ENCODE measurements at places on chromosomes 6 and 20. TPM values are rescaled to one million over a fixed set of nuclear protein-coding genes. Genes with fewer than 3 reads are reported as not detected.

Gene EBF4
- polyA plus RNA-seq: 49.1 TPM

Gene APOM
- polyA plus RNA-seq: 4.6 TPM

Gene ZC2HC1B
- polyA plus RNA-seq: not detected

Gene NRSN1
- polyA plus RNA-seq: 0.42 TPM

Gene ENPP1
- 1.8 TPM for polyA plus RNA-seq

Gene LHFPL5
- not detected for polyA plus RNA-seq

Gene CST5
- polyA plus RNA-seq: 0.25 TPM

DNA sequence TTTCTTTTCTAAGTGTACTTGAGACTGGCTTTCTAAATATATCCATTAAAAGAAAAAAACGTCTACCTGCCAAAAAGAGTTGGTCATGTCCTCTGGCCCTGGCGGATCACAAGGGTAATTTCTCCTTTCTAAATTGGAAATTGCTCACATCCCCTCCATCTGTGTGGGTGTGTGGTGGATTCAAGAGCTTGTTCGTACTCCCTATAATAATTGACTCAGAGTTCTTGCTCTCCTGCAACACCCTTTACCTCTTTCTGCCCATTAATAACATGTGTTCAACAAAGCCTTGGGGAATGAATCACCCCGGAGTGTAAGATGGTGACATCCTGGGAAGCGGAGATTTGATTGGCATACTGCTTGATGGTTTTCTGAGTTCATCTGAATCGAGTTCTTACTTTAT lies 263.8 kb downstream of the ALDH8A1 start:
- peaks cover 10% of the 10 kb centered on the region for H3K4me1 ChIP-seq
- no peak for DNase-seq
- H3K4me3 ChIP-seq: no peak overlapping the region
- no peak overlapping the region for H3K27ac ChIP-seq
- H3K27me3 ChIP-seq: no peaks in the 10 kb centered on the region
- H3K36me3 ChIP-seq: no peaks in the 10 kb centered on the region

DNA sequence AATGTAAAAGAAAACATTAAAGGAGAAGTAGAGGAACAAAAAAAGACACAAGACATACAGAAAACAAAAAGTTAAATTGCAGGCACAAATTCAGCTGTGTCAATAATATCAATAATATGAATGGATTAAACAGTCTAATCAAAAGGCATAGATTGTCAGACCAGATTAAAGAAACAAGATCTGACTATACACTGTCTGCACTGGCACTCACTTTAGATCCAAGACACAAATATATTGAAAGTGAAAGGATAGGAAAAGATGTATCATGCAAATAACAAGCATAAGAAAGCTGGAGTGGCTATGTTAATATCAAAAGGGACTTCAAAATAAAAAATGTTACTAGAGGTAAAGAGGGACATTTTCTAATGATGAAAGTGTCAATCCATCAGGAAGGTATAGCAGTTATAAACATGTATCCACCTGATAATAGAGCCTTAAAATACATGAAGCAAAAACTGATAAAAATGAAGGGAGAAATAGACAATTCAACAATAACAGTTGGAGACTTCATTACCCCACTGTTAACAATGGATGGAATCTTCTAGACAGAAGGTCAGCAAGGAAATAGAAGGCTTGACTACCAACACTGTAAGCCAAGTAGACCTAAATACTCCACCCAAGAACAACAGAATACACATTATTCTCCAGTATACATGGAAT lies 89.7 kb downstream of the HIVEP1 start:
- H3K4me1 ChIP-seq: no peaks in the 10 kb centered on the region
- H3K4me3 ChIP-seq: no peak overlapping the region
- no peak overlapping the region for H3K27ac ChIP-seq
- DNase-seq: no peak
- H3K36me3 ChIP-seq: no peaks in the 10 kb centered on the region

DNA sequence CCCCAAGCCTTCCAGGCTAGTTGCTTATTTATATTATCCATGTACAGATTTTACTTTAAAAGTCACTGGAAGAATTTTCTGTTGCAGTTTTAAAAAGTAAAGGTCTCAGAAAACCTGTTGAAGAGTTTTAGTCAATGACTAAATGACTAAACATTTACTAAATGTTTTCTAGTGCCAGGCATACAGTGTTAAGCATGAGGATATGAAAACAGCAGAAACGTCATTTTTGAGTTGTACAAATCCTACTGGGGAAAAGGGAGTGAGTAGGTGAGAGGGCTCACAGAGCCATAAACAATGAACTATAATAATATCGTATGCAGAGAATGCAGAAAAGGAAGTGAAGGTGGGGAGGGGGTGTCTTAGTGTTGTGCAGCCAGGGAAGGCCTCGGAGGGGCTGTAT lies 66.3 kb downstream of the MAN1A1 start:
- H3K27me3 ChIP-seq: no peaks in the 10 kb centered on the region
- H3K36me3 ChIP-seq: no peaks in the 10 kb centered on the region
- H3K4me3 ChIP-seq: no peak overlapping the region
- no peak overlapping the region for H3K27ac ChIP-seq
- no peaks in the 10 kb centered on the region for H3K4me1 ChIP-seq
- no peak for DNase-seq

DNA sequence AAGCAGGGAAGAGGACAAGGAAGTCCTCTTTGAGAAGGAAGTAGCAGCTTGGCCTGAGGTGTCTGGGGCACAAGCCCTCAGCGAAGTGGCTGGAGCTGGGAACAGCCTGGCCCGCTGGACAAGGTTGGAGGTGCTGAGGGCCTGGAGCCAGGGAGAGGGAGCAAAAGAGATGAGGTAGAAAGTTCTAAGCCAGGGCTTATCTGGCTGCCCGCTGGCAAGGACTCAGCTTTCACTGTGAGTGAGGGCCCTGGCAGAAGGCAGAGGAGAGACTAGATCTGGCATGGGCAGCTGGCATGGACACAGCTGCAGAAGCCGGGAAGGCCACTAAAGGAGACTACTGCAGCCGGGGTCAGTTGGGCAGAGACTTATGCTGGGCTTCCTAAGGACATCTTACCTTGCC lies 21.8 kb upstream of the PCMTD2 start:
- no peaks in the 10 kb centered on the region for H3K36me3 ChIP-seq
- no peak overlapping the region for H3K4me3 ChIP-seq
- no peaks in the 10 kb centered on the region for H3K4me1 ChIP-seq

DNA sequence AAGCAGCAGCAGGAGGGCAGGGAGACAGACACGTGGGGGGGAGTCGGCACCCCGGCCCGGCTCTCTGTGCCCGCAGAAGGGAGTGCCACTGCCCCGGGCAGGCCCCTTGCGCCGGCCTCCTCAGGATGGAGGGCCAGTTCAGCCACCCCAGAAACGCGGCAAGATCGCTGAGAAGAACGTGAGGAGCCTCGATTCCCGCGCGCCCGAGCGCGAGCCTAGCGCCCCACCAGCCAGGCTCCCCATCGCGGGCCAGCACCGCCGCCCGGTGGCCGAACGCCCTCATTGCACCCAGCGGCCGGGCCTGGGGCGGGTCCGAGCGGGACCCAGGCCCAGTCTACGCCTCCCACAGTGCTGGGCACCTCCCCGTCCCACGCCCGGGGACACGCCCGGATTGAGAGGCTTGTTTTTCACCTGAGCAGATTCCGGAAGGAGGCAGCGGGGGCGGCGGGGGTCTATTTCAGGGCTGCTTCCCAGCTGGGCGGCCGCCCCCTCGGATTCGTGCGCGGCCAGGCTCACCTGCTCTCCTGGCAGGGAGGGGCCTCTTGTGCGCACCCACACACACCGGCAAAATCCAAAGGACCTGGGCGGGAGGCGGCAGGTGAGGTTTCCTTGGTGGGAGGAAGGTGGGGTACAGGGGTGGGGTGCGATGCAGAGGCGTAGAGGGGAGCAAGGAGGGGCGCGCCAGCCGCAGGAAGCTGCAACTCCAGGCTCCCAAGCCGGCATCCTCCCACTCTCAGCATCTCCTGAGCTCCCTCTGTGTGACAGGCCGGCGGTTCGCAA lies 9.0 kb upstream of the GRM4 start:
- H3K4me3 ChIP-seq: no peak overlapping the region
- peaks cover 5% of the 10 kb centered on the region for H3K4me1 ChIP-seq
- H3K27ac ChIP-seq: no peak overlapping the region

GRCh38 chr20:45444050-45444449 lies 25.5 kb upstream of the WFDC2 start:
- DNase-seq: no peak
- no peak overlapping the region for H3K4me3 ChIP-seq
- H3K27me3 ChIP-seq: no peaks in the 10 kb centered on the region
- H3K4me1 ChIP-seq: no peaks in the 10 kb centered on the region
- no peak overlapping the region for H3K27ac ChIP-seq

- H3K27me3 ChIP-seq: no peaks in the 10 kb centered on the region
- H3K4me1 ChIP-seq: no peaks in the 10 kb centered on the region
These were observed 364.3 kb upstream of the ID4 start for GRCh38 chr6:19472850-19473249.

GRCh38 chr6:113739041-113739655 lies 118.0 kb upstream of the MARCKS start:
- no peaks in the 10 kb centered on the region for H3K27me3 ChIP-seq
- H3K4me1 ChIP-seq: no peaks in the 10 kb centered on the region
- H3K36me3 ChIP-seq: no peaks in the 10 kb centered on the region
- H3K27ac ChIP-seq: no peak overlapping the region

- peak overlapping the region; percentile 28 for H3K27ac ChIP-seq
- H3K4me1 ChIP-seq: no peaks in the 10 kb centered on the region
- H3K36me3 ChIP-seq: no peaks in the 10 kb centered on the region
- H3K27me3 ChIP-seq: no peaks in the 10 kb centered on the region
These were observed 284.8 kb downstream of the THBS2 start for GRCh38 chr6:168968801-168969200.

- no peak overlapping the region for H3K4me3 ChIP-seq
- H3K27ac ChIP-seq: no peak overlapping the region
- H3K4me1 ChIP-seq: no peaks in the 10 kb centered on the region
- no peak for DNase-seq
- no peaks in the 10 kb centered on the region for H3K36me3 ChIP-seq
- H3K27me3 ChIP-seq: no peaks in the 10 kb centered on the region
These were observed 35.8 kb downstream of the MEI4 start for GRCh38 chr6:77688649-77689048.

GRCh38 chr6:139442188-139442671 lies 67.8 kb upstream of the CITED2 start:
- H3K36me3 ChIP-seq: no peaks in the 10 kb centered on the region
- no peak overlapping the region for H3K4me3 ChIP-seq
- H3K4me1 ChIP-seq: peaks cover 15% of the 10 kb centered on the region

- no peaks in the 10 kb centered on the region for H3K4me1 ChIP-seq
- no peak for DNase-seq
- H3K36me3 ChIP-seq: no peaks in the 10 kb centered on the region
- no peaks in the 10 kb centered on the region for H3K27me3 ChIP-seq
These were observed 122.3 kb downstream of the BANF2 start for GRCh38 chr20:17822039-17822438.

DNA sequence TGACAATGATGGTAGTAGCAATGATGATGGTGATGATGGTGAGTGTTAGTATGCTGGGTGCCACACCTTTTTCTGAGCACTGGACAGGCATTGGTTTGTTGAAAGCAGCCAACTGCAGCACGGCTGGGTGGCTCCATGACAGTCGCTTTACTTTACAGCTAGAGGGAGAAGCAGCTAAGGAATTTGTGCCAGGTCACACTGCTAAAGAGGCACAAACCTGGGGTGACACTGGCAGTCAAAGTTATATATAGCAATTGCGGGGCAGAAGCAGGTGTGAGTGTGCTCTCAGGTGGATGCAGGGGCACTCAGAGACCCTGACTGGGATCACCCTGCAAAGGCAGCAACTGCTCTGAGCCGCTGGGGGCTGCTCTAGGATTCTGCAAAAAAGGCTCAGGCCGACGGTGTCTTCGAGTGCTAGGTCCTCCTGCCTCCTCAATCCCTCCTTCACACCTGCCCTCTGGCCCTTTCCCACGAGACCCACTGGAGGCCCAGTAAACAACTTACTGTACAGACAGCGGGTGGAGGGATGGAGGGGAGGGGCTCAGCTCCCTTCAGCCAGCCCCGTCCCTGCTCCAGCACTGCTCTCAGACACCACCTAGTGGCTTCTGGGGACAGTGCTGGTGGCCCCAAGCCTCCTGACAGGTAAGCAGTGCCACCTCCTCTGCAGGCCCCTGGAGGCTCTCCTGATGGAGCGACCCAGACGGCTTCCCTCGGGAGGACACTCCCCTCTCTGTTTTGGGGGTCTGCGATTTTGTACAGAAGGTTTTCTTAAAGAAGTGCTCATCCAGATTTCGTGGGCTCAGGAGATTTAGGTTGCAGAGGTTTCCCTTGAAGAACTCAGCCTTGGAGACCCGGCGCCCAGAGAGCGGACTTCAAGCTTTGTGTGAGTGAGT lies 4.4 kb upstream of the RPS21 start:
- no peak overlapping the region for H3K4me3 ChIP-seq
- H3K4me1 ChIP-seq: peaks cover 42% of the 10 kb centered on the region
- H3K27me3 ChIP-seq: no peaks in the 10 kb centered on the region

DNA sequence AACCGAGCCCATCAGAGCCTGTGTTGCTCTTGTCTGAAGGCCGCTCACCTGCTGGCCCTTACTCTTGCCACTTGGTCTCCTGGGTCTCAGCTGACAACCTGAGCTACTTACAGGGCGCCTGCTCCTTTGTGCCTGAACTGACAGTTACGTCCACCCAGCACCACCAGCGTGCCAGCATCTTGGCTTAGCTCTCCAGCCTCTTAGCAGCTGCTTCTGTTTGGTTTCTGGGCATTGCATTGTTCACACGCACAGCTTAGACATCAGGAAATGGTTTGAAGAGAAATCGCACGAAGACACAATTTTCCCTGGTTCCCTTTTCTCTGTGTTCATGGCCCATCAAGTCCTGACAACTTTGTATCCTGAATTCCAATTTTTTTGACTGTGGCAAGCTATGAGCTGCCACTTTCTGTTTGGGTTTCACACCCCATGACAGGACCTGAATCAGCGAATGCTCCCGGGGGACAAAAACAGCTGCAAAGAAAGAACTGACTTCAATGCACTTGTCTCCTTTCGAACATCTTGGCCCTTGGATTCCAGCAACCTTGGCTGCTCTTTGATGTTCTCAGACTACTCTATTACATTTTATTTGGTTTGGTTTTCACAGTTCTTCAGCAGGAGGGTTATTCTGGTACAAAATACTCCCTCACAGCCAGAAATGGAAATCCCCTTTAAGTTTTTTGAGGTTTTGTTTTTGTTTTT lies 45.2 kb upstream of the LY86 start:
- peaks cover 15% of the 10 kb centered on the region for H3K4me1 ChIP-seq
- no peaks in the 10 kb centered on the region for H3K36me3 ChIP-seq
- no peak for DNase-seq
- H3K4me3 ChIP-seq: no peak overlapping the region

GRCh38 chr6:30508890-30509736 lies 19.8 kb downstream of the HLA-E start:
- DNase-seq: no peak
- H3K27me3 ChIP-seq: no peaks in the 10 kb centered on the region
- H3K4me3 ChIP-seq: peak overlapping the region; percentile 7
- peaks cover 41% of the 10 kb centered on the region for H3K4me1 ChIP-seq

DNA sequence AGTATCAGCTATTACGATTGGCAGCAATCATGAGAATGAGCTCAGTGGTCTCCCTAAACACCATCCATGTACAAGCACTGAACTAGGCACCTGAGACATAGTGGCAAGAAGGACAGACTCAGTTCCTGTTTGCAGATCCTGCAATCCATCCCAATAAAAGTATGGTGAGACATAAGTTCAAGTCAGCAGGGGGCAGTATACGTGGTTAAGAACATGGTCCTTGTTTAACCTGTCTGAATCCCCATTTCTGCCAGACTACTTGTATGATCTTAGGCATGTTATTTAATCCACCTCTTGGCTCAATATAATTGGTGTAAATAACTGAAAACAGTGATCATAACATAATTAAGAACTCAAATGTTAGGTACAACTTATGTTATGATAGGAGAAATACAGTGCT lies 33.2 kb upstream of the PNISR start:
- DNase-seq: no peak
- no peak overlapping the region for H3K27ac ChIP-seq
- no peaks in the 10 kb centered on the region for H3K36me3 ChIP-seq
- no peaks in the 10 kb centered on the region for H3K4me1 ChIP-seq

- H3K27me3 ChIP-seq: no peaks in the 10 kb centered on the region
- DNase-seq: peak; percentile 1
- no peaks in the 10 kb centered on the region for H3K4me1 ChIP-seq
- H3K4me3 ChIP-seq: no peak overlapping the region
These were observed 477.2 kb downstream of the EYS start for GRCh38 chr6:65229825-65230224.

All from left lung (tissue), 14 donors.